SJSA1 (cell line): ENCODE measurements at places on chromosomes 4 and X. TPM values are rescaled to one million over a fixed set of nuclear protein-coding genes. Genes with fewer than 3 reads are reported as not detected.

DNA sequence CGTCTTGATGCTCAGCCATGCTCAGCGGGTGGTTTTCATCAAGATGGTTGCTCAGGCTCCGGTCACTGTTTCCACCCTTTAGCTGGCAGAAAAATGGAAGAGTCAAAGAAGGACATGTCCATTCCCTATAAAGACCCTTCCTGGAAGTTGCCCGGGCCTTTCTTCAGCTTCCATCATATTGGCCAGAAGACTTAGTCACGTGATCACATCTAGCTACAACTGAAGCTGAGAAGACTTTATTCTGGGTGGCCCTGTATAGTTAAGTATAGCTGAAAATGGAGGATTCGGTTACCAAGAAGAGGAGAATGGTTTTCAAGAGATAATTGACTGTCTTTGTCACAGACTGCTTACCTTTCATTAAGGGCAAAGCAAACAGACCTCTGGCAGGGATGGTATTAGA lies 296.7 kb upstream of the CASK start:
- H3K27ac ChIP-seq = no peak overlapping the region
- no peak for DNase-seq
- no peaks in the 10 kb centered on the region for H3K27me3 ChIP-seq
- H3K4me3 ChIP-seq = no peak overlapping the region

DNA sequence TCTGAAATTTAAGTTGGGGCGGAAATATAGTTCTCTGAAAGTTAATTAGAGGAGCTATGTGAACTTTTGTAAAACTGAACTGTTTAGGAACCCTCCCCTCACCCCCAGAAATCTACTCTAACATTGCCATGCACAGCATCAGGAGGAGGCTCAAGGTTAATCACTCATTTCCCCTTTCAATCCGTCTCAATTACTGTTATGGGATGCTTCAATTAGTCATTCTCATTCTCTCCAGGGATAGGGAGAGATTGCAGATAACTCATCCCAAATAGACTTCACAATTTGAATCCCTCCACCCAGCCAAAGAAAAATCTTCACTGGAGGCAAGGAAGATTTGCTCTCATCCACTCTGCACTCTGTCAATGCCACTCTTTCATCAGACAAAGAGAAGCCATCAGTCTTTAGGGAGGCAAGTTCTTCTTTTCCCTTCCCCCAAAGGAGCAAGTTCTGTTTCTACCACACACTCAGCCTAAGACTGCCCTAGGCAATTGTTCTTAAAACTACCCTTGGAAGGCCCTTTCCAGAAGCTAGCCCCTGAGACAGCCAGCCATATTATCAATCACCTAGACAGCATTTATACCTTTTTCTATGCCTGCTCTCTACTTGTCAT lies 140.4 kb downstream of the SLC10A7 start:
- H3K4me1 ChIP-seq = no peaks in the 10 kb centered on the region
- H3K27ac ChIP-seq = no peak overlapping the region
- no peak for DNase-seq
- H3K4me3 ChIP-seq = no peak overlapping the region
- no peaks in the 10 kb centered on the region for H3K36me3 ChIP-seq
- no peaks in the 10 kb centered on the region for H3K27me3 ChIP-seq

DNA sequence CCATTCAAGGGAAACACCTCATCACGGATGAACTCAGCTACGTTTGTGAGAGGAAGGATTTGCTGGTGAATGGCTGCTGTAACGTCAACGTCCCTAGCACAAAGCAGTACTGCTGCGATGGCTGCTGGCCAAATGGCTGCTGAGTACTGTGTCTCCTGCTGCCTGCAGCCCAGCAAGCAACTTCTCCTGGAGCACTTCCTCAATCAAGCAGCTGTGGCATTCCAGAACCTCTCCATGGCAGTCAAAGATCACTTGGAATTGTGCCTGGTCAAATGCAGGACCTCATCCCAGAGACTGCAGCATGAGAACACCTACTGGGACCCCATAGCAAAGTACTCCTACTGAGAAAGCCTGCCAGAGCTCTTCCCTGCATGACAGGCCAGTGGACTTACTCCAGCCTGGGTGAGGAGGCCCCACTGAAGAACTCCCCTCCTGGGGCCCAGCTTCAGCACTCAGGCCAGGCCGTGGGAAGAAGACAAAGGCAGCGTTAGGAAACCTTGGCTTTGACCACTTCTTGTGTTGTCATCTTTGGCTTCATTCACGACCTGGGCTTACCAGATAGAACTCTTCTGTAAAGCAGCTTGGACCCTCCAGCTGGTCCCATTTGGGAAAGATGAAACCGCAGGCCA lies 244.3 kb downstream of the RBMX2 start:
- H3K4me1 ChIP-seq = no peaks in the 10 kb centered on the region
- H3K36me3 ChIP-seq = no peaks in the 10 kb centered on the region
- DNase-seq = no peak
- H3K27ac ChIP-seq = no peak overlapping the region
- no peaks in the 10 kb centered on the region for H3K27me3 ChIP-seq

GRCh38 chr4:108793415-108793814 lies 30.6 kb upstream of the ETNPPL start:
- H3K4me1 ChIP-seq = peaks cover 7% of the 10 kb centered on the region
- H3K4me3 ChIP-seq = no peak overlapping the region
- H3K36me3 ChIP-seq = no peaks in the 10 kb centered on the region
- no peak overlapping the region for H3K27ac ChIP-seq
- no peak for DNase-seq
- no peaks in the 10 kb centered on the region for H3K27me3 ChIP-seq

DNA sequence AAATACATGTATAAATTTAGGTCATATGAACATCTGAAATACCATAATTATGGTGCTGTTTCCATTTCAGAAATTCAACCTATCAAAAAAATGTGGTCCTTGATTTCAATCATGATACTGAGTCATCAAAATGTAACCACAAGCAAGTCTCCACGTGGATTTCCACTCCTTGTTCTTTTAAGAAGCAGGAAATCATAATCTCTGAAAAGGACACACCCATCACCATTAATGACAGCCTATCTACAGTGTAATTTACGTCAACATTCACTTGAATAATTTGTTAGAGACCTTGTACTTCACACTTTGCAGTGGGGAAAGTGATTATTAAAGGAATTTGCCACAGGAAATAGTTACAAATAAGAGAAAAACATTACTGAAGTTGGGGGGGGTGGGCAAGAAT lies 17.7 kb upstream of the SLC7A11 start:
- no peak overlapping the region for H3K4me3 ChIP-seq
- peak overlapping the region; percentile 28 for H3K27ac ChIP-seq
- DNase-seq = no peak
- H3K27me3 ChIP-seq = no peaks in the 10 kb centered on the region

- DNase-seq = no peak
- H3K4me3 ChIP-seq = no peak overlapping the region
- H3K4me1 ChIP-seq = no peaks in the 10 kb centered on the region
- no peaks in the 10 kb centered on the region for H3K36me3 ChIP-seq
- H3K27ac ChIP-seq = no peak overlapping the region
Measured at GRCh38 chr4:26729027-26729426, 131.6 kb upstream of the STIM2 start.

- H3K4me3 ChIP-seq = no peak overlapping the region
- peaks cover 89% of the 10 kb centered on the region for H3K36me3 ChIP-seq
Measured at GRCh38 chr4:77052352-77052751, 23.4 kb downstream of the CCNI start.

- no peak for DNase-seq
- H3K27me3 ChIP-seq = no peaks in the 10 kb centered on the region
- H3K27ac ChIP-seq = no peak overlapping the region
- H3K4me3 ChIP-seq = no peak overlapping the region
Measured at GRCh38 chrX:103124284-103124683, 31.3 kb upstream of the NXF3 start.

DNA sequence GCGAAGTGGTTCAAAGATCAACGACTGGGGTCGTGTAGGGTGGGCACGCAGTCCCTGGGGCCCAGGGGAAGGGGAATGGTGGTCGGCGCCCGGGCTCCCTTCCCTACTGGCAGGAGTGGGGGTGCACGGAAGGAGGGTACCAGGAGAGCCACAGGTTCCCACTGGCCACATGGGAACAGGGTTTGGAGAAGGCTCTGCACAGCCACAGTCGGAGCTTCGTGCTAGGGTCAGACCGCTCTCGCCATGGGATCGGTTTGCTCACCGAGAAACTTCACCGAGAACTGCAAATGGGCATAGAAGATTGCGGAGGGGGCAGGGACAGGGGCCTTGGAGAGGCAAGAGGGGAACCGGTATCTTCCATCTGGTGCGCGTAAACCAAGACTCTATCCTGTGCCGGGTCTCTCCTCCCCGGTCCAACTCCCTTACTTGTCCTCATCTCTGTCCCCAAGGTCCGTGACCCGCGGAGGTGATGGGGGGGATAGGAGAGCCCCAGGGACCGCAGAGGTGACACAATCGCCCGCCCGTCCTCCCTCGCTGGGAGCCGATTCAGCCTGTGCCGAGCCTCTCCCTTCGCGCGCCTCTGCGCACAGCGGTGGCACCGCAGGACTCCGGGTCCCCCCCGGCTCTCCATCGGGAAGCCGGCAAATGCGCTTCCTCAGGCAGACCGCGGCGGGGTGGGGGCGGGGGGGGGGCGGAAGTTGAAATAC lies 1.0 kb downstream of the SCD5 start:
- no peaks in the 10 kb centered on the region for H3K27me3 ChIP-seq
- H3K36me3 ChIP-seq = 0 out of 2 replicates have a peak, but pooled peaks cover 4% of the 10 kb centered on the region
- H3K4me3 ChIP-seq = peak overlapping the region; percentile 69

DNA sequence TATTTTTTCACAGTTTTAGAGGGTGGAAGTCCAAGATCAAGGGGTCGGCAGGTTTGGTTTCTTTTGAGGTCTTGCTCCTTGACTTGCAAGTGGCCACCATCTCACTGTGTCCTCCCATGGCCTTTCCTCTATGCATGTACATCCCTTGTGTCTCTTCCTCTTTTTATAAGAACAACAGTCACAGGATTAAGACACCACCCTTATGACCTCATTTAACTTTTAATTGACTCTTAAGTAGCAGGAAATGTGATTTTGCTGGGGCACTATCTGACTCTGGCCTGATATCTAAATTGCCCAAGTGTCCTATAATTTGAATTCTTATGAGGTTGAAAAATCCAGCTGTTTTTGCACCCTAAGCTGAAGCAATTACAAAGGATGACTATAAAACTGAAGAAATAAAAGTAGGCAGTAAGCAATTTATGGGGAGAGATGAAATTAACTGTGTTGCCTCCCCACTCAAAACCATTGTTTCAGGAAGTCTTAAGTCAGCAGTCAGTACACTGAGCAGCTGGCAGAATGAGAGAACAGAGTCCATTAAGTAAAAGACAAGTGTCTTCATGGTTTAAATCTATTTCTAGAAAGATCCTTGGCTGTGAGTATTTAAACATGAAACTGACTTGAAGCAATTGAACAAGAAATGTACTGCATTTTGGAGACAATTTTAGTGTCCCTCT lies 601.3 kb downstream of the SPRY1 start:
- no peaks in the 10 kb centered on the region for H3K27me3 ChIP-seq
- no peak overlapping the region for H3K4me3 ChIP-seq
- H3K4me1 ChIP-seq = peaks cover 7% of the 10 kb centered on the region
- no peaks in the 10 kb centered on the region for H3K36me3 ChIP-seq
- no peak overlapping the region for H3K27ac ChIP-seq

DNA sequence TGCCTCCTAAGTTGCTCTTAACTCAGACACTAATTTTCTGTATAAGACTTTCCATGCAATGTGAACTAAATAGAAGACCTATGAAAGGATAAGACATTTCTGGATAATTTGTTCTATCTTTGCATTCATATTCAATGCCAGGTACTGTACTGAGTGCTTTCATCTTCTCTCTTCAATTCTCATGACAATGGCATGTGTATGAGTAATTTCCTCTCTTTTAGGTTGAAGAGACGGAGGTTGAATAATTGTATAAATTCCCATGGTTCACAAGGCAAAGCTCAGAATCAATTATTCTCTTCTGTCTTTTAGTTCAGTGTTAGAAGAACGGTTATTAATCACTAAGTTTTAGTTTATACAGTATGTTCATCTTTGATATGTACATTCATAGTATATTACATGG lies 29.3 kb upstream of the CFAP299 start:
- H3K36me3 ChIP-seq = no peaks in the 10 kb centered on the region
- DNase-seq = peak; percentile 72
- peaks cover 62% of the 10 kb centered on the region for H3K4me1 ChIP-seq
- H3K27ac ChIP-seq = peak overlapping the region; percentile 86
- no peak overlapping the region for H3K4me3 ChIP-seq

The UFSP2 gene
- 17.1 and 32.1 TPM in 2 replicates for total RNA-seq

The CENPE gene
- total RNA-seq = 39.8 and 46.6 TPM in 2 replicates
